ENCODE measurements at places on chromosomes 11 and 22.

DNA sequence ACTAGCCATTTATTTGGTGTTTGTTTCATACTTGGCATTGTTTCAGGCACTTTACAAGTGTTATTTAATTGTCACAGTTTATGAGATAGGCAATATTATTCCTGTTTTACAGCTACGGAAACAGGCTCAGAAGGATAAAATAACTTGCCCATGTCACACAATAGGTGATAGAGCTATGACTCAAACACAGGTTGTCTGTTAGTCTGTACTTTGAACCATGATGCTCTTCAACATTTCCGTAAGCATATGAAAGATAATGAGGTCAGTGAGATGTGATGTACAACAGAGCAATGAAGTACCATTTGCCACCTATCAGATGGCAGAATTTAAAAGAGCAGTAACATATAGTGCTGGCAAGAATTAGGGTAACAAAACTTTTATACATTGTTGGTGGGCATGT, 15.3 kb downstream of the TUG1 start:
- DNase-seq: no peak

DNA sequence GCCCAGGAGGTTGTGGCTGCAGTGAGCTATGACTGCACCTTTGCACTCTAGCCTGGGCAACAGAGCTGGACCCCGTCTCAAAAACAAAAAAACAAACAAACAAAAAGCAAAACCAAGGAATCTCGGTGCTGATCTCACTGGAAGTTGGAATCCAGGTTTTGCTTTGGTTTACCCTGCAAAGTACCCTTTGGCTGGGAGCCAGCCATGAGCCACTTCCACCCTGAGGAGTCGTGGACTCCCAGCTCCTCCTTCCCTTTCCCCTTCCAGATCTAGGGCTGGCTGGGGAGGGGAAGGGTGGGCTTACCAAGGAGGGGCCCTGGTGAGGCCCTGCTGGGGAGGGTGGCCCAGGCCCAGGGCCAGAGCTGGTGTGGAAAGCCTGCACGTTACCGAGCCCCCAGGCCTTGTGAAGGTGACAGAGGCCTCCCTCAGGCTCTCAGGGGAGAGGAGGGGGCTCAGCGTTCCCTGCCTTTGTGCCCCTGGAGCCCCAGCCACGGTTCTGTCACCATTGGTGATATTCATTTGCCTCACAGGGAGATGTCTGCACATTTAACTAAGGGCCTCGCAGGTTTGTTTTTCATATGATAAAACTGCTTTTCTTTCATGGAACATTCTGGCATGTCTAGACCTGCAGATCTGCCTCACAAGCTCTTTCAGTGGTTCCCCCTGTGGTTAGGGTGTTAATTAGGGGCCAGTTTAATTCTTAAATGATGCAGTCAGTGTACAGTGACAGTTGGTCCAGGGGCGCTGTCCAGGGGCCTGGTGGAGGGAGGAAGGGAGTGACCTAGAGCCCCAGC, 29.0 kb downstream of the FBLN1 start:
- no peak for DNase-seq

DNA sequence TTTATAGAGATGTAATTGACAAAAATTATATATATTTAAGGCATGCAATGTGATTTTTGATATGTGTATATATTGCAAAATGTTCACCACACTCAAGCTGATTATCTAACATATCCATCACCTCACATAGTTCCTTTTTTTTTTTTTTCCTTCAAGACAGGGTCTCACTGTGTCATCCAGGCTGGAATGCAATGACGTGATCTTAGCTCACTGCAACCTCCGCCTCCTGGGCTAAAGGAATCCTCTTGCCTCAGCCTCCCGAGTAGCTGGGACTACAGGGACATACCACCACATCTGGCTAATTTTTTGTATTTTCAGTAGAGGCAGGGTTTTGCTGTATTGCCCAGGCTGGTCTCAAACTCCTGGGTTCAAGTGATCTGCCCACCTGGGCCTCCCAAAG, 65.1 kb upstream of the SLC35C1 start:
- DNase-seq: no peak

DNA sequence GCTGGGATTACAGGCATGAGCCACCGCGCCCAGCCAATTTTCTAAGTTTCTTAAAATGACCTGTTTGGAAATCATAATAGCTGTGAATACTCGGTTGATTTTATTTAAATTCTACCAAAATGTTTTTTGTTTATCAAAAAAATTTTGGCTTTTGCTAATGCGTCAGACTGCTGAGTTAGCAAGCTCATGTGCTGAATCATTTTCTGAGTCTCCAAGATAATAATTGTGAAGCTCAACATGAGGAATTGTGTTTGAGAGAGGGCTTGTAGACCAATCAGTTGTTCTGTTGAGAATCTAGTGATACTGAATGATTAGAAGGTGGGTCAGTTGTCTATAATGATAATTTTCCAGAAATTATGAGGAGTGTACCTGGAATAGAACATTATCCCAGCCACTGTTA, 15.9 kb downstream of the RNF214 start:
- no peak for DNase-seq

DNA sequence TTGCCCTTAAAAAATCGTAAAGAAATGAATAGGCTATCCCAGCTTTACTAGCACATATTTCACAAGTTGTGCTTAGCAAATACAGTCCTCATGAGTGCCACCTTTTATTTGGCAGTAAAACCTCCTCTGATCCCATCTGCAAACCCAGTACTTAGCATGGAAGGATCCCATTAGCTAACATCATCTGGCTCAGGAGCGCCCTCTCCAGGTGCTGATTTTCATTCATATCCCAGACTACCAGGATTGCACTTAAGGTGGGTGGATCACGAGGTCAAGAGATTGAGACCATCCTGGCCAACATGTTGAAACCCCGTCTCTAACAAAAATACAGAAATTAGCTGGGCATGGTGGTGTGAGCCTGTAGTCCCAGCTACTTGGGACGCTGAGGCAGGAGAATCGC, 76.1 kb upstream of the PAX6 start:
- DNase-seq: no peak

- no peak for DNase-seq
Observed at GRCh38 chr11:83751041-83751440, 464.9 kb upstream of the CCDC90B start.

DNA sequence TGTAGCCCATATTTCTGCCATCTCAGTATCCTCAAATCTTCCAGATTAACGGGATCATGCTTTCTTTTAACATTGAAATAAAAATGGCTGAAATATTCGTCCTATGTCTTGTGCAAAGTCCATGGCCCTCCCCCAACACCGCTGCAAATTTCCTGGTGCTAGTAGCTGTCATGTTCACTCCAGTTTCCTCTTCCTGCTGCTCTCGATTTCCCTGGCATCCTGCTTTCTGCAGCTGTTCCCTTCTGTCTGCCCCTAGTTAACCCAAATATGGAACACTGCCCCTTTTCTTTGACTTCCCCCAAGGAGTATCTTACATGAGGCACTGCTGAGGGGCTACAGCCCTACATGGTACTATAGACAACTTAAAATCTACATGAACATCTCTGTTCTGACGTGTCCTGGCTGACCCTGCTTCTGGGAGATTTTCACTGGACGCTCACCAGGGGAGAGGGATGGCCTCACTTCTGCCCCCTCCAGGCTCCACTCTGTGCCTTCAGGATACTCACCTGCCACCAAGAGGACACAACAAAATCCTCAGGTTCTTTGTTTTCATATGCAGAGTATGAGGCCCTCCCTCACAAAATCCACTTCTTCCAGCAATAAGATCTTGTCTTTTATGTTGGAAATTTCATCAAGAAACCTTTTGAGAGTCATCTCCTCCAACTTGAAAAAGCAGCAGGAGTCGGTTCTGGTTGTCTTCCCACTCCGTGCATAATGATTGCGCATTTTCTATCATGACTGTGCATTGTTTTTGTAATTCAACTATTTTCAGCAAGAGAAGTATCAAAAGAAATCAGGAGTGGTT, 29.5 kb upstream of the SCUBE2 start:
- no peak for DNase-seq

- no peak for DNase-seq
Observed at GRCh38 chr22:41524809-41525449, 19.3 kb downstream of the POLR3H start.

DNA sequence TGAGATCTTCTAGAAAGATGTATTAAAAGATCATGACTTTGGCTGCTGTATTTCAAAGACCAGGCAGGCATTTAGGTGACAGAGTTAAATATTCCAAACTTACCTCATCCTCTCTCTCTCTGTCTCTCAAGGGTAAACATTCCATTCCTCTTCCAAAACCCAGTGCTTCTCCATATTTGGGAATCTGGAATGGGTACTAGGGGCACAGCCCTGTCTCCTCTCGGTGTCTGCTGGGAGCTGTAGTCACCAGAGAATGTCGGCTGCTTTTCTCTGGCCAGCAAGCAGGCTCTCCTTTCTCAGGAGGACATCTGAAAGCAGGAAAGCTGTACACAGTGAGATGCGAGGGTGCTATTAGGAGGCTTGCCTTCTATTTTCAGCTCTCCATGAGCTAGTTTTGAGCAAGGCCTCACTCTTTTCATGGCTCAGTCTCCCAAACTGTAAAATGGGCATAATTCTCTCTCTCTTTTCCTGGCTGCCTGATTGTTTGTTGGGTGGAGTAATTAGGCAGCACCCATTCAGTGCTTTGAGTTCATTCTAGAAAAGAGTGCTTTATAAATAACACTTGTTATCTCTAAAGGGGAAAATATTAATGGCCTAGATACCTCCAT, 9.3 kb upstream of the PEX26 start:
- no peak for DNase-seq

DNA sequence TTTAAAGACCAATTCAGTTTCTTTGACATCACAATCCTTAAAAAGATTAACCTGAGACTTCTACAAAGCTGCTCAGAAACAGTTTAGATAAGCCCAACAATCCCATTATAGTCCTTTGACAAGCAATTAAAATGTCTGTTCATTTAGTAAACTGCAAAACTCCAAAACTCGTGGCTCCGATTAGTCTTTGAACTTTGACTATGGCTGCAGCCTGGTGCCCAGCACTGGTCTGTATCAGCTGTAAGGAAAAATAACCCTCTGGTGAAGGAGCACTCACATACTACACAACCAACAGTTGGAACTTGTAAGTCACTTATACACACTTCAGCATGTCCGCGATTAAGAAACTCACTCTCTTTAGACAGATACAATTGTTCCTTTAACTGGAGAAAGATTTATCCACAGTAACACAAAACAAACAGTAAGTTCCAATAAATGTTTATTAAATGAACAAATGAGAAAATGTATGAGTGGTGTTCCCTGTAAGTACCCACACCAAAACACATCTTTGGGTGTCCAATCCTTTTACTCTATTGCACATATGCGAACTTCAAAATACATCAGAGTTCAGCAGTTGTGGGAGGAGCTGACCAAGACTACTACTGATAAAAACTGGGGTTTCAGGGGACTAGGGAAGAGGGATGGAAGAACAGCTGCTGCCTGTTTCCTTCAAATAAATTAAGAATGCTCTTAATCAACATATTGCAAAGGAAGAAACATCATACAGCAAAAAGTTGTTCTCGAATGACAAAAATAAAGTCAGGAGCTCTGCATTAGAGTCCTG, 36.4 kb downstream of the PITPNB start:
- DNase-seq: no peak

GRCh38 chr22:17232406-17232805, 13.2 kb upstream of the ADA2 start:
- DNase-seq: no peak

GRCh38 chr11:73458201-73458600, 82.0 kb downstream of the RELT start:
- DNase-seq: no peak

DNA sequence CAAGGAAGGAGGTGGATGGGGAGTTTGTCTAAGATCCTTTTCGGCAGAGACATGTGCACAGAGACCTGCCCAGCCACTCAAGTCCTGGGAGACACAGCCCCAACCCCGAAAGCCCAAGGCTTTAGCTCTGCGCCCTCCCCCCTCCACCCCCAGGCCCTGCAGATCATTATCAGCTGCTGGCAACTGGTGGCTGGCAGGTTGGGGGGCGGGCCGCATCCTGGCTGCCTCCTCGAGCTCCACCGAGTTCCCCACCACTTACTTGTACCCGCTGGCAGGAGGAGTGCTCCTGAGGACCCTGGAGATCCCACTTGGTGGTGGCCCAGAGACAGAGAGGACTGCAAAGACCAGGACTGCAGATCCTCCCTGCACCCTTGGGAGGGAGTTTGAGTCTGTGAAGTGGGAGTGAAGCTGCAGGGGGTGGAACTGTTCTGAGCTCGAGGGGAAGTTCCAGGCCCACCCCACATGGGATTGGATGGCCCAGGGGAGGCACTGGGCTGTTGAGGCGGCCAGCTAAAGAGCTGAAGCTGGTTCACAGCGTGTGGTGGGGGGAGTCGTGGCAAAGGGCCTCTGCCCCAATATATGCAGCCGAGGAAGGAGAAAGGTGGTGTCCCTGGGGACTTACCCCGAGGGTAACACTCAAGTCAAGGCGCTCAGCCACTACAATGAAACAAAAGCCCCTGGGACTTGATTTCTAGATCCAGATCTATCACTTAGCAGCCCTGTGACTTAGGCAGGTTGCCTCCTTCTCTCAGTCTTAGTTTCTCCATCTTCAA, 19.9 kb upstream of the CCDC86 start:
- no peak for DNase-seq

GRCh38 chr22:26561756-26562417, 28.0 kb downstream of the TPST2 start:
- no peak for DNase-seq
